ENCODE measurements at places on chromosomes 12 and 14.
A peak's percentile ranks its signal among the peaks of the same experiment; 100 is the strongest.

DNA sequence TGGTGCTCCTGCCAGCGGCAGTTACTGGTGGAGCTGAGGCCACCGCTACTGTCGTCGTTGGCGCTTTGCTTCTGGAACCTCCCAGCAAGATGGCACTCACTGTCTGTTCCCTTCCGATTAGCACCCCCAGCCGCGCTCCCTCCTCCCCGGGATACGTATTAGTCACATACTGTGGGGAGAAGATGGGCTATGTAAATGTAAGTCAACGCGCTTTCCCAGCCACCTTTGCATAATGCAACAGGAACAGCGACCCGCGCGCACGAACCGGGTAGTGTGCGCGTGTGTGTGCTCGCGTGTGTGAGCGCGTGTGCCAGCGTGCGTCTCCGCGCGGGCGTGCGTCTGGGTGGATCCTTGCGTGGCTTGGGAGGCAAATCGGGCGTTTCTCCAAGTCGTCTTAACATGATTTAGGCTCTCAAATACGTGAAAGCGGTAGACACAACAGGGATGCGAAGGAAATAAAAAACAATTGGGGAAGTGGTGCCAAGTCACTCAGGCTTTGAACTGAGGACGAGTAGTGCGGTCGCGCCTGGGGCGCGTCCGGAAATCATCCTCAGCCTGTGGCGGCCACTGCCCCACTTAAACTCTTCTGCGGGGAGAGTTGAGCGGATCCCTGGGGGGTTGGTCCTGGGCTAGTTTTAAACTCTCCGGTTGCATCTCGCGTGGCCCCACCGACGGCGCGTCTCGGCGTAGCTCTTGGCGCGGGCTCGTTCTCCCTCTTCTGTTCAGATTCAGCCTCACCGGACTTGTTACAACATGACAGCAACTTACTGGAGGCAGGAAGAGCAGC lies 1.8 kb downstream of the FLRT2 start:
- peak; percentile 68 for DNase-seq

DNA sequence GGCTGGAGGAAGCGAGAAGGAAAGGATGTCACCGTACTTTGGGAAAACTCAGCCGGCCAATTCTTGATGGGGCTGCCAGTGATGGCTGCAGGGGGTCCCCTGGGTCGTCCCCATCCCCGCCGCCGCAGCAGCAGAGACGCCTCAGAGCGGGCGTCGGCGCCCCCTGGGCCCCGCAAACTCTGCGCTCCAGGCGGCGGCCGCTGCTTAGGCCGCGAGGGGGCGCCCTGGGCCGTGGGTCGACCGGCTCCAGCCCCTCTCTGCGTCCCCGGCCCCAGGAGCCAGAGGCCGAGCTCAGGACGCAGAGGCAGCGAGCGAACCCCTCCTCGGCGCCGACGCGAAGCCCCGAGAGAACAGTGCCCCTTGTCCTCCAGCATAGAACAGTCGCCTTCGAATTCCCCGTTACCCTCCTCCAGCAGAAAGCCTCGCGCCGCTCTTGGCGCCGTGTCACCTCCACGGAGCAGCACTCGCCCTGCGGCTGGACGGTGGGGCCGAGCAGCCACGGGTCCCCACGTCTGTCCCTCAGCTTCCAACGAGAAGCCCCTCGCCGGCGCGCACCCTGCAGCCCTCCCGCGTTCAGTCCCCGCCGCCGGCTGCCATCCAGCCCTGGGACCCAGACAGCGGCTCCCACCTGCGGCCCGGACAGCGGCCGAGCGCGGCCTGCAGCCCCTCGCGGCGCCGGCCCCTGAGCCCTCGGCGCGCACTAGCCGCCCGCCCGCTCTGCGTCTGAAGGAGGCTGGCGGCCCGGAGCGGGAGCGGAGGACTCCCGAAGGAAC lies 106.6 kb downstream of the PRICKLE1 start:
- no peak for DNase-seq

- DNase-seq = no peak
Measured at GRCh38 chr14:65224799-65225198, 122.5 kb upstream of the MAX start.

- DNase-seq = no peak
Measured at GRCh38 chr12:62625228-62625627, 158.6 kb downstream of the MON2 start.

GRCh38 chr12:108305520-108305919 lies 33.6 kb downstream of the CMKLR1 start:
- no peak for DNase-seq

DNA sequence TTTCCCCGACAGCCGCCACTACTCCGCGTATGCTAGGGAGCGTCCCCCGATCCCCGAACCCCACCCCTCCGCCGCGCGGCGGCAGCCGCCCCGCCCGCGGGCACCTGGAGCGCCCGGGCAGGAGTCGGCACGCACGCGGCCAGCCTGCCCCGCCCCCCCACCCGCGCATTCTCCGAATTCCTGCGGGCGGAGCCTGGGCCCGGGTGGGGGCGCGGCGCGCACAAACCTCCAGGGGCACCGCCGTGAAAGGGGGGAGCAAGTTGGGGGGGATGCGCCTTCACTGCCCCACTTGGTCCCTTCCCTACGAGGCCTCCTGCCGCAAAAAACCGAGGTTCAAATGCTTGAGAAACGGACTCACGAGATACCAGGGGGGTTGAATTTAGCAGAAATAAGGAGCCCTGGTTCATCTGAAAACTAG lies 1.7 kb downstream of the AJUBA start:
- no peak for DNase-seq

DNA sequence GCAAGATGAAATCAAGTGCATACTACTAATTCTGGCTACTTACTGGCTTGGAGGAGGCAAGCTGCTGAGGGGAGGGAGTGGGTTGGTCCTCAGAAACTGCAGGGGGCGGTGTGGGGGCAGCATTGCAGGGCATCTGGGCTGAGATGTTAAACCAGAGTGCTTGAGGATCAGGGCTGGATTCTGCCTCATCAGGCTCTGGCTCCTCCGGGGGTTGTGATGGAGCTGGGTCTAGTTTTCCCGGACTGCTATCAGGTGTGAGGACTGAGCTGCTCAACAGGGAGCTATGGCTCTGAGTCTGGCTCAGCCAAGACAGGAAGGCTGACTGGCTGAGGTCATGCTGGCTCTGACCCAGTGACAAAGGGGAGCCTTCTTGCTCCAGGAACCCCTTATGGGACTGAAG lies 28.6 kb downstream of the BAZ2A start:
- DNase-seq = no peak

DNA sequence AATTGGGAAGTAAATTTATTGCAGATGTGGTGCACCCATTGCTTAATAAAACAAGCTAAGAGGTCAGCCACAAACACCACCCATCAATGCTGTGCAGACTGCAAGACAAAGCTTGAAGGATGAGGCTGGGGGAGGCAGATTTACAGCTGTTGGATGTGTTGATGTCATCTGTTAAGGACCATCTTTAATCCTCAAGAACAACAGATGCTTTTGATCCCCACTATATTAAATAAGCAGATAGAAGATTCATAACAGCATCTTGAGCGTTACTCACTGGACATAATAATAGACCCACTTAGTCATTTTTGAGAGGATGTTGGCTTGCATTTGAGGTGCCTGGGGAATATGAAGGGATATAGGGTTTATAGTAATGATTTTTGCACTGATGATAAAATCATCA lies 58.8 kb downstream of the GPR68 start:
- DNase-seq = no peak

GRCh38 chr12:39831587-39832315 lies 212.1 kb upstream of the ABCD2 start:
- no peak for DNase-seq

- DNase-seq = no peak
Measured at GRCh38 chr12:7190268-7191055, 976 bp downstream of the PEX5 start.

GRCh38 chr12:132474237-132474741 lies 15.7 kb upstream of the FBRSL1 start:
- no peak for DNase-seq

DNA sequence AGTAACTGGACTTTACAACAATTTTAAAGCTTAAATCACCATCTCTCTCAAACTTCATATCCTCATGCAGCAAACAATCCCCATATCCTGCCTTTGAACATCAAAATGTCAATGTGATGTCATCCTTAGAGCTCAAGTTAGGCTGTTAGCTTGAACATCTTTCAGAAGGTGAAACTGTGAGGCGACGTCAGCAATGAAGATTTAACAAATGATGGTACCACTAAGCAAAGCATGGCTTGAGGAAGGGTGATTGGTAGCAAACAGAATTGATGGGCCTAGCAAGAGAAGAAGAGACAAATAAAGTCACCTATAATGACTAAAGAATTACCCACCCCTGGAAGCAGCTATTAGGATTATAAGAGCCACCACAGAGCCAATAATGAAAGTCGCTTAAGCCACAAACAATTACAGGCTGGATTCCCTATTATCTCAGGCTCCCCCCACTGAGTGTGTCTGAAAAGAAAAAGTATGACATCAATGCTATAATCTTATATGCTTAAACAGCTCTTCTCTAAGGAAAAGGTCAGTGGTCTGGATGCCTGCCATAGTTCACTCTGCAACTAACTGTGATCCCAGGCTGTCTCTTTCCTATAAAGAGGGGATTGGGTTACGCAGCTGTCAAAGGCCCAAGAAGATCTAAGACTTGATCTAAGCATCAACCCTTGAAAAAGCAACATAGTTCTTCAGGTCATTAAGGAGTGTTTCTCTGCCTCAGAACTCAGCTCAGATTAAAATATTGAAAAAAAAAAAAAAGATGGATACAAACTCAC lies 18.1 kb downstream of the EGLN3 start:
- no peak for DNase-seq

- no peak for DNase-seq
Measured at GRCh38 chr12:130752692-130753230, 36.7 kb upstream of the RIMBP2 start.

DNA sequence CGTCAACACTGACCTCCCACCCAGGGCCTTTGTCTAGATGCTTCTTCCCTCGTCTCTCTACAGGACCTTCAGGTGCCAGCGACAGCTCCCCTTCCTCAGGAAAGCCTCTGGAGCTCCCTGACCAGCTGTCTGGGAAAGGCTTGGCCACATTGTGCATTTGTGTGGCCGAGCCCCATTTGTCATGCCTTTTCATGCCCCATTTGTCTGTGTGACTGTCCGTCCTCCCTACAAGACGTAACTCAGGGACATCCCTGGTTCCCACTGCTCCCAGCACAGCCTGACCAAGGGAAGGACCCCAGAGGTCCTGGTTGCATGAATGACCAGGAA lies 23.8 kb downstream of the ZFYVE21 start:
- DNase-seq = no peak

DNA sequence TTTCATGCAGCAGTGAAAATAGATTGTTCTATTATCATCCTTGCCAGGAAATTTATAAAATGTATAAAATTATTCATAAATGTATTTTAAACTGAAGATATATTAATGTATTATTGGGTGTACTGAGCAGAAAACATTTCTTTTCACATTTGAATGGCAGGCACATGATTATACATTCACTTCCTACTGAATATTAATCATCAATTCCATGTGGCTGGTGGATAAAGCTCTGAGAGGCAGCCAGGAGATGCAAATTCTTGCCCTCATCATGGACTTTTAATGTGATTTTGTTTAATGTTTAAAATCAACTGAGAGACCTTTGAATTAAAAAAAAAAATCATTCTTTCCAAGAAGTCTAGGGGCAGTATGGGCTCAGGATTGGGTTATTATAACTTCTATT lies 40.8 kb downstream of the ANO6 start:
- DNase-seq = no peak

- DNase-seq = no peak
Measured at GRCh38 chr14:74542056-74542685, 48.6 kb downstream of the ISCA2 start.

- DNase-seq = no peak
Measured at GRCh38 chr14:59292921-59293534, 104.6 kb downstream of the DAAM1 start.

GRCh38 chr14:55712491-55712890 lies 132.5 kb downstream of the KTN1 start:
- DNase-seq = no peak

Measured in iPS DF 19.7 (cell line).